ENCODE measurements at places on chromosomes 16 and 17.

GRCh38 chr17:62617894-62618472, 9.5 kb upstream of the MRC2 start:
- no peak for DNase-seq

- DNase-seq, result no peak
Observed at GRCh38 chr17:27265333-27265732, 28.6 kb upstream of the WSB1 start.

GRCh38 chr17:57090560-57091185, 5.6 kb downstream of the AKAP1 start:
- DNase-seq, result no peak

GRCh38 chr17:28219771-28220170, 99.2 kb upstream of the TMEM97 start:
- no peak for DNase-seq

DNA sequence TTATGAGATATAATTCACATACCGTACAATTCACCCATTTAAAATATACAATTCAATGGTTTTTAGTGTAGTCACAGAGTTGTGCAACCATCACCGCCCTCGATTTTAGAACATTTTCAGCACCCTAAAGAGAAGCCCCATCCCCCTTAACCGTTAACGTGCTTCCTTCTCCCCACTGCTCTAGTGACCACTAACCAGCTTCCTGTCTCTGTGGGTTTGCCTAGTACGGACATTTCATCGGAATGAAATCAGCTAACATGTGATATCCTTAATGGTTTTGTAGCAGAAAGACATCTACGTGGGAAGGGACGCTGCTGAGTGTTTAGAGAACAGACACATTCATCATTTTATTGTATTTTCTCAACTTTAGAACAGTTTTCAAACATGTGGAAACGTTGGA, 80.8 kb upstream of the HSBP1 start:
- DNase-seq, result peak; percentile 57

Measured in activated CD4-positive, alpha-beta T cell treated with anti-CD3 and anti-CD28 coated beads, Interleukin-2, amount 10 ng/mL, durations not matched to agents 24 days and 14 days (primary cell).